ENCODE measurements at places on chromosomes 1 and 21. TPM values are rescaled to one million over a fixed set of nuclear protein-coding genes. Genes with fewer than 3 reads are reported as not detected.

DNA sequence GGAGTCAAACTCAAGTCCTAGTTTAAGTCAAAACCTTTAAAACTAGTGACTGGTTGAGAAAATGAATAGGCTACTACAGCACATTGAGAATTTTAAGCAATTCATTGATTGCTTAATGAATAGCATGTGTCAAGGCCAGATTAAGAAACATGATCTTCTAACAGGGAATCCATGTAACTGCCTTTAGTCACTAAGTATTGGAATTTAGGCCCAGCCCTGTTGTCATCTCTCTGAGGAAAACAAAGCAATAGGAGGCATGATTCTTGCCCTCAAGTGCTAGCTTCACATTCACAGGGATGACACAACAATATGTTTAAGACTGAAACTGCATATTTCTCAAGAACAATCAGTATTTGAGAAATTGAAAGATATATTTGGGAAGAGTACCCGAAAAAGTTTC is 70.0 kb upstream of the PTGS2 start:
- H3K4me3 ChIP-seq, result no peak overlapping the region
- H3K4me1 ChIP-seq, result no peaks in the 10 kb centered on the region
- H3K27me3 ChIP-seq, result no peaks in the 10 kb centered on the region
- H3K36me3 ChIP-seq, result no peaks in the 10 kb centered on the region
- H3K27ac ChIP-seq, result no peak overlapping the region

DUSP12 gene
- 22.1 TPM for total RNA-seq

DNA sequence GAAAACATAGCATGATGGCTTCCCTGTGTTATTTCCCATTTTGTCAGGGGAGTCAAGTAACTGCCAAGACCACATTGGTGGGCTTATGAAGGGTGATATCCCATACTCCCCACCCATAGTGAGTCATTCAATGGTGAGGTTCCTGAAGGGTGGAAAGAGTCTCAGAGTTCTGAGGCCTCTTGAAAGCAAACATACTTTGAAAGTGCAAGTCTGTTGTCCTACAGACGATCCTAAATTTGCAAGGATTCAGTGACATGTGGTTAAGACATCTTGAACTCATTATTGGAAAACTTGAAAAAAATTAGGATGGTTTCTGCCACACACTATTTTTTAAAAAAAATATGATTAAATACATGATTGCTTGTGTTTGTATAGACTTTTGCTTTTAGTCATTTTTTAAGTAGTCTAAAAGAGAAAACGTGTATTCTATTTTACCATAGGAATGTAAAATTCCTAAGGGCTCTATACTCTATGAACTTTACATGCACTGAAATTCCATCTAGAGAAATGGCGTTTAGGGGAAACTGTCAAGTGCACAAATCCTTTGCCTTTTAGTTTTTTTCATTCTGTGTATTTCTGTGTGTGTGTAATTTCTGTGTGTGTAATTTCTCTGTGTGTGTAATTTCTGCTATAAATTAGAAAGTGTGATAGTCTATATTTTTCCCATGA is 225.5 kb upstream of the ADAMTS5 start:
- H3K27me3 ChIP-seq, result no peaks in the 10 kb centered on the region
- no peak for DNase-seq
- H3K36me3 ChIP-seq, result no peaks in the 10 kb centered on the region
- no peak overlapping the region for H3K27ac ChIP-seq

DNA sequence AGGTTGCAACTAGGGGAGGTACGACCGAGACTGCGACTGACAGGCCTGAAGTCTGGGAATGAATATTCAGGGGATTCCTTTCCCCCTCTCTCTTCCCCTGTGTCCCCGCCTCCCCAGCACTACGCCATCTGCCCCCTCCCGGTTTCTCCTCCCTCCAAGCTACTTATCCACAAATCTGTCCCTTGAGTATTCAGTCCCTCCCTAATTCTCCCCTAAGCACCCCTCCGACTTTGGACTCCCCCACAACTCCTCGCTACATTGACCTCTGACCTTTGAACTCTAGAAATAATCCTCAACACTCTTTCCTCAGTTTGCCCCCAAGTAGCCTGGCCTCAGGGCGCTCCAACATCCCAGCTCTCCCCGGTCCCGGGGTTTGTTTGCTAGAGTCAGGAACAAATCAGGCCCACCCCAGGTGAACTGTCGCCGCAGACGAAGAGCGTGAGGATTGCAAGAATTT is 393 bp downstream of the LYSMD1 start:
- no peaks in the 10 kb centered on the region for H3K4me1 ChIP-seq
- H3K36me3 ChIP-seq, result no peaks in the 10 kb centered on the region
- no peaks in the 10 kb centered on the region for H3K27me3 ChIP-seq
- H3K27ac ChIP-seq, result peak overlapping the region; percentile 45

GRCh38 chr1:115088871-115089419 is 358 bp downstream of the TSPAN2 start:
- H3K27me3 ChIP-seq, result no peaks in the 10 kb centered on the region
- H3K27ac ChIP-seq, result peak overlapping the region; percentile 85
- no peak for DNase-seq
- H3K4me3 ChIP-seq, result peak overlapping the region; percentile 66
- H3K36me3 ChIP-seq, result no peaks in the 10 kb centered on the region

DNA sequence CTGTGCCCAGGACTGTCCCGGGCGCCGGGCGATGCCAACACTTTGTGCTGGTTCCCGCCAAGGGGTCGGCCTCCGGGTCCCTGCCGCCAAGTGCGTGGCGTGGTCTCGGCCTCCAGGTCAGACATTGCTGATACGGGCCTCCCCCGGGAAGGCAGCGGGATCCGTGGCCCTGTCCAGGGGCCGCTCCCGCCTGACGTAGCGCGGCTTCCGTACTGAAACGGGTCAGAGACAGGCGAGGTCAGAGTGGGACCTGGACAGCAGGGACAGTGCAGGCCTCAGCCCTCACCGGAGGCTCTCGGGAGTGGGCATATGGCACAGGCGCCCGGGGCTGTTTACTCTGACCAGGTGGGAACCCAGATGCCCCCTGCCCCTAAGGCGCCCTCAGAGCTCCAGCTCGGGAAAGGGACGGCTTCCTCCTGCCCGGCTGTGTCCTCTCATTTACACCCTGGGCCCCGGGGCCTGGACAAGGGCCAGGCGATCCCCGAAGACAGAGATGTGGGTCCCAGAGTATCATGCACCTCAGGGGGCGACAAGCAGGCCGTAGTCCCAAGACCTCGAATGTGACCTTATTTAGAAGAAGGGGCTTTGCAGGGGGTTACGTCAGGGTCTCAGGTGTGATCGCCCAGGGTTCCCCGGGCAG is 8.8 kb upstream of the RNF223 start:
- no peaks in the 10 kb centered on the region for H3K36me3 ChIP-seq
- no peaks in the 10 kb centered on the region for H3K4me1 ChIP-seq
- H3K27me3 ChIP-seq, result no peaks in the 10 kb centered on the region
- H3K27ac ChIP-seq, result no peak overlapping the region
- no peak overlapping the region for H3K4me3 ChIP-seq
- no peak for DNase-seq

DNA sequence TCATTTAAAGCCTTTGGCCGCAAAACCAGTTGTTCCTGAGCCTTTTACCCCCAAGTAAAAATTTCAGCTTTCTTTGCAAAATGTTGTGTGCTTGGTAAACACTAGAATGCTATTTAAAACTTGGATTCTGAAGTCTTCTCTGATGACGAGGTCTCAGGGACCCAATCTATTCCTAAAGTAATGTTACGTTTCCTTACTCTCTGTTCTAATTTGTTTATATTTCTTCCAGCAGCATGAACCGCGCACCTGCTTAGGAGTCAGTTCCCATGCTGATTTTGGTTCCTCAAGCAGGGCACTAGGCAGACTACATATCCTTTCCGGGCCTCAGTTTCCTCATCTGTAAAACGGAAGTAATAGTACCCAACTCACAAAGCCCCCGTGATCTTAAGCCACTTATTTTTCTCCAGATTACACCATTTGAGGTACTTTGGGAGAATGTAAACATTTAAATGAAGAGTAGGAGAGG is 969 bp upstream of the ALDH4A1 start:
- H3K27me3 ChIP-seq, result no peaks in the 10 kb centered on the region
- peak overlapping the region; percentile 12 for H3K27ac ChIP-seq
- no peak for DNase-seq
- no peaks in the 10 kb centered on the region for H3K4me1 ChIP-seq
- H3K4me3 ChIP-seq, result peak overlapping the region; percentile 23

DNA sequence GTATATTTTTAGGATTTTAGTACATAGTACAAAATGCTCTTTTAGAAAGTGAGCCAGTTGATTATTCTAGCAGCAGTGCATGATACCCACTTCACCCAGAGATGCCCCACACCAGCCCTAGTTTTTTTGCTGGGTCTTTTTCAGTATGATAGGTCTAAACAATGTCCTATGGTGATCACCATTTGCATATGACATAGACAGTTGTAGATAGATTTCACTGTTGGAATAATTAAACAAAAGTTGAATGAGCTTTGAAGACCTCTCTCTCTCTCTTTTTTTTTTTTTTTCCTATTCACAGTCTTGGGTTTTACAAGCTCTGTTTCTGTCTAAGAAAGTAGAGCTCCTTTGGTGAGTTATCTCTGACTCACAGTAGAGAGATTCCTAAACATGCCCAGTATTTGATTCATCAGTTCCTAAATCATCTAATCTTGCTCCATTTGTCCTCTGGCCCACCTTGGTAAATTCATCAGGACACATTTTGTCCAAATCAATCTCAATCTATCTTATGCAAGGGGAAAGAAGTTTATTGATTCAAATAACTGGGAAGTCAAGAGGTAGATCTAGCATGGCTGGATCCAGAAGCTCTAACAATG is 44.7 kb upstream of the VAV3 start:
- no peak overlapping the region for H3K4me3 ChIP-seq
- H3K4me1 ChIP-seq, result no peaks in the 10 kb centered on the region
- no peak overlapping the region for H3K27ac ChIP-seq
- no peaks in the 10 kb centered on the region for H3K36me3 ChIP-seq
- DNase-seq, result no peak
- H3K27me3 ChIP-seq, result no peaks in the 10 kb centered on the region

DNA sequence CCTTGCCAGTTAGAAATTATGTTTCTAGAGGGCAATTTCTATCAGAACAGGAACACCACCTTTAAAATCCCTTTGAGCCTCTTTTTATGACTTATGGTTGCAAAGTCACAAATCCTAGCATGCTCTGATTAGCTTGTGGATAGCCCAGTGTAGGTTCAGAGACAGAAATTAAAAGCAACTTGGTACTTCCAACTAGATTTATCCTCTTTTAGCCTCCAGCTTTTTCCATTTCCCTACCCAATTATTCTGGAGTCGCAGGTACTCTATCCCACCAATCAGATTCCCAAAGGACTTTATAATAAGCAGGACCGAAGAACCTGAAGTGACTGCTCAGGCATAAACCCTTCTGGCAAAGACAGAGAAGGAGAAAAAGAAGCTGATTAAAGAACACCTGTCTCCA is 33.4 kb upstream of the LRRC53 start:
- H3K27me3 ChIP-seq, result no peaks in the 10 kb centered on the region
- H3K4me3 ChIP-seq, result no peak overlapping the region
- no peaks in the 10 kb centered on the region for H3K36me3 ChIP-seq
- H3K4me1 ChIP-seq, result no peaks in the 10 kb centered on the region
- no peak for DNase-seq
- no peak overlapping the region for H3K27ac ChIP-seq

DNA sequence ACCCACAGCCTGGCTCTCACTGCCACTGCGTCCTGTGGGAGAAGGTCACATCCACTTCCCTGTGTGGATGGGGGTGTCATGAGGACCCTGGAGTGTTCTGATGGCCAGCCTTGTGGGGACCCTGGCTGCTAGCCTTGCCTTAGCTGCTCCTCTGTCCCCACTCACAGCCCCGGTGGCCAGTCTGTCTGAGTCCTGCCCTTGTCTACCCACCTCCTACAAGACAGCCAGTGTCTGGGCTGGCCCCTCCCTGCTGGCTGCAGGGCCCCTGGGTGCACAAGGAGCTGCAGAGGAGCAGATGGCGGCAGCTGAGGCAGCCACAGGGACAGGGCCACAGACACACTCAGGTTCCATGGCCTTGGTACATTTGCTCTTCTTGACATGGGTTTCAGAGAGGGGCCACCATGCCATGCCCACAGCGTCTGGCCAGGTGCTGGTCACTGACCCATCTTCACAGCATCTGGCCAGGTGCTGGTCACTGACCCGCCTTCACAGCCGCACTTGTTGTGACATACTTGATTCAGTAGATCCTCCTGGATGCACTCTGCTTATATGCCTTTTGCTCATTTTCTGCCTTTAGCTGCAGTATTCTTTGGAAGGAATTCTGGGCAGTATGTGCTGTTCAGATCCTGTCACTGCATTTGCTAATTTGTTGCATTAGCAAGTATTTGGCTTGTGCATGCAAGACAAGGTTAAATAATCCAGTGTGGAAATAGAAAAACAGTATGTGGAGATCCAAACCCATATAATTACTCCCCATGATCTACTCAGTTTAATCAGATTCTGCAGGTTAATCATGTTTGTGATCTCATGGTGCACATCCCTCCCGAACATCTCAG is 157.8 kb downstream of the PCBP3 start:
- H3K4me3 ChIP-seq, result no peak overlapping the region
- H3K27ac ChIP-seq, result no peak overlapping the region
- no peaks in the 10 kb centered on the region for H3K4me1 ChIP-seq
- H3K36me3 ChIP-seq, result no peaks in the 10 kb centered on the region

MXRA8 gene
- 105 TPM for total RNA-seq

- no peak for DNase-seq
- H3K4me3 ChIP-seq, result no peak overlapping the region
- no peaks in the 10 kb centered on the region for H3K4me1 ChIP-seq
- no peaks in the 10 kb centered on the region for H3K36me3 ChIP-seq
- H3K27ac ChIP-seq, result no peak overlapping the region
Observed at GRCh38 chr1:224619209-224619608, 3.1 kb downstream of the CNIH3 start.

PRAMEF5 gene
- not detected for total RNA-seq

GRCh38 chr1:197103300-197103699 is 36.2 kb upstream of the F13B start:
- DNase-seq, result no peak
- H3K4me3 ChIP-seq, result no peak overlapping the region
- no peaks in the 10 kb centered on the region for H3K27me3 ChIP-seq

CELA3B gene
- total RNA-seq, result 1.0 TPM

ANKRD45 gene
- total RNA-seq, result 0.33 TPM

- peaks cover under 1% of the 10 kb centered on the region for H3K27me3 ChIP-seq
- H3K4me1 ChIP-seq, result no peaks in the 10 kb centered on the region
- H3K4me3 ChIP-seq, result peak within 1 kb of the TSS; percentile 10
- DNase-seq, result peak; percentile 84
- H3K36me3 ChIP-seq, result no peaks in the 10 kb centered on the region
- H3K27ac ChIP-seq, result no peak within 1 kb of the TSS
Observed at GRCh38 chr1:209674957-209675564, at the start of gene G0S2. Gene G0S2 (plus strand): TSS chr1:209675412. CDS start chr1:209675685, 273 bp downstream.

DNA sequence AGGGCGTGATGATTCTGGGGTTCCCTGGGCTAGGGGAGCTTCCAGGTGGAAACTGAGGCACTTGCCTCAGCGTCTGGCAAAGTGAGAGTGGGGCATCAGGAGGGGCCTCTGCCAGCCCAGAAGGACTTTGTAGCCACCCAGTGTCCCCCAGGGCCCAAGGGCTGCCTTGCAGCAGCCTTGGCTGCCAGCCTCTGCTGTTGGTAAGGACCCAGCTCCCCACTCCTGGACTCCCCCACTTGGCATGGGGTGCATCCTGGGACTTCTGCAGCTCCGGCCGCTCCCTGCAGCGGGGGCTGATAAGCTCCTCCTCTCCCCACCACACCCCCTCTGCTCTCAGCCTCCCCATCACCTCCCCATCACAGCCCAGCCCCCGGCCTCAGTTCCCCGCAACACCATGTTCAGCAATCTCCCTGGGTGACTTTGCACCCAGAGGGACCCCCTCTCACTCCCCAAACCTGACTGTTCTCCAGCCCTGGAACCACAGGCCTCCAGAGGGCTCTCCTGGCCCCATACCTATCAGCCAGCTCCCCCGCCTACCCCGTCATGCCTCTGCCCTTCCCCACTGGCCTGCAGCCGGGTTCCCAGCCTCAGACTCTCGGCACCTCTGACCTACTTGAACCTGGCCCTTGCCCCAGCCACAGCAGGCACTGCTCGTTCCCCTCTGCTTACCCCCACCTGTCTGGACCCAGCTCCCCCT is 113.0 kb downstream of the CRYAA start:
- no peak overlapping the region for H3K4me3 ChIP-seq
- H3K27ac ChIP-seq, result no peak overlapping the region
- no peak for DNase-seq
- no peaks in the 10 kb centered on the region for H3K27me3 ChIP-seq
- no peaks in the 10 kb centered on the region for H3K4me1 ChIP-seq

ODR4 gene
- total RNA-seq, result 18.2 TPM

All from aorta (tissue), 5 donors.